ENCODE measurements at places on chromosomes 1 and 21.

GRCh38 chr1:21251773-21252471, 38.3 kb downstream of the ECE1 start:
- DNase-seq, result no peak

DNA sequence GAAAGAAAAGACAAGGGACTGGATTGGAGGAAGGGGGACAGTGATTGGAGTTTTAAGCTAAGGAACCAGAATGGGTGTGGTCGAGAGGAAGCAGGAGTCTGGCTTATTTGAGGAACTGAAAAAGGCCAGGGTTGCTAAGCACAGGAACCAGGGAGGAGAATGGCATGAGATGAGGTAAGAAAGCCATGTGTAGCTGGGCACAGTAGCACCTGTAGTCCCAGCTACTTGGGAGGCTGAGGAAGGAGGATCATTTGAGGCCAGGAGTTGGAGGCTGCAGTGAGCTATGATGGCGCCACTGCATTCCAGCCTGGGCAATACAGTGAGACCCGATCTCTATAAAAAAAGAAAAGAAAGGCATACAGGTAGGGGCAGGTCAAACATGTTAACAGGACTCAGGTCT, 8.1 kb upstream of the KHDRBS1 start:
- DNase-seq, result no peak

- DNase-seq, result no peak
Observed at GRCh38 chr1:19456968-19457441, 28.3 kb downstream of the CAPZB start.

DNA sequence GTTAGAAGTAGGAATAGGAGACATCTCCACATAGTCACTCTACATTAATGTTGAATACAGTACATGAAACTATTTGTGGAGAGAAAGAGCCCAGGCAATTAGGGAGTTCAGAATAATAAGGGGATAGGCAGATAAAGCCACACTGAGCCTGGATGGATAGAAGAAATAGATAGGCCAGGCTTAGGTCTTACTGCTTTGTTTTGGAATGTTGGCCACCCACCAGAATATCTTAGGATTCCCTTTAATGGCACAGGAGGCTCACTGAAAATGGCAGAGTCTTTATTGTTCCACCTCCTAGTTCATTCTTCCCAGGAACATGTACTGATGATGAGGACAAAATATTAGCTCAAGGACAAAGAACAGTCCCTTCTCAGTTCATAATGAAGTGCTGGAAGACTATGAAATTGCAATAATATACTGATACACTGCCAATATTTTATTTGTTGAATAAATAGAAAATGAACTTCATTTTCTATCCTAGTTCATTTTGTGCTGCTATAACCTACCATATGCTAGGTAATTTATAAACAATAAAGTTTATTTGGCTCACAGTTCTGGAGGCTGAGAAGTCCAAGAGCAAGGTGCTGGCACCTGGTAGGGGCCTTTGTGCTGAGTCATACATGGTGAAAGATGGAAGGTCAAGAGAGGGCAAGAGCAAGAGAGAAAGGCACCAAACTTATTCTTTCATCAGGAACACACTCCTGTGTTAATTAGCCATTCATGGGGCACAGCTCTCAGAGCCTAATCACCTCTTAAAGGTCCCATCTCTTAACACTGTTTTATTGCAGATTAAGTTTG, 87.3 kb downstream of the TBX15 start:
- no peak for DNase-seq

GRCh38 chr1:146031476-146031875, 9.9 kb upstream of the HJV start:
- DNase-seq, result no peak

GRCh38 chr1:61301824-61302657, 219.7 kb downstream of the NFIA start:
- DNase-seq, result no peak

GRCh38 chr1:26784023-26784871, 3.5 kb upstream of the PIGV start:
- no peak for DNase-seq

GRCh38 chr1:151681923-151682322, 34.7 kb downstream of the CELF3 start:
- DNase-seq, result no peak

DNA sequence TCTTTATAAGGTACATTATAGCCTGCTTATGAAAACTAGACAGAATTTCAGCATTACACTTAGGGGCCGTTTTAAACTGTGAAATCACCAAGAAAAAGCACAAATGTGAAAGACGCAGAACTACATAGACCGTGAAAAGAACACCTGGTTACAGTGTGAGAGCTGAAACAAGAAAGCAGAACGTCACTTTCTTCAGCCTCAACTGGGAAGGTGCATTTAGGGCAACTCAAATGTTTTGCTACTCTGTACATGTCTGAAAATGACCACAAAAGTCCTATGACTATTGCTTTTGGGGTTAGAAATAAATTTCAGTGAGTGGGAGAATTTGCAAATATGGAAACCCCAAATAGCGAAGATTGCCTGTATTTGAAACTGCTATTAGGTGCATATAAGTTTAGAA, 268.7 kb downstream of the OLFM3 start:
- DNase-seq, result no peak

DNA sequence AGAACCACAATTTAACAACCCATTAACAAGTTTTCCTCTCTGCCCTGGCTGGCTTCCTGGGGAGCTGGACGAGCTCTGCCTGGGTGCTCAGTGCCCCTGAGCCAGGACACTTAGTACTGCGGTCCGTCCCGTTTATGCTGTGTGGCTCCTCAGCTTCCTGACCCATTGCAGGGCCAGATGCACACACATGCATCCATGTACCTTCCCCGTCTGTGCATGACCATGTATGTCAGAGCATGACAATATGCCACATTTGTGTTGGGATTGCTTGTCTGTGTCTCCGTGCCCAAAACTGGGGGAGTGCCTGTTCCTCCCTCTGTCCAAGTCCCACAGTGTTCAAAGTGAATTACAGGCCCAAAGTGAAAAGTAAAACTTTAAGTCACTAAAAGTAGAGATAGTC, 9.7 kb upstream of the TFF3 start:
- DNase-seq, result no peak

GRCh38 chr1:215679231-215679630, 112.1 kb downstream of the KCTD3 start:
- no peak for DNase-seq

- DNase-seq, result no peak
Observed at GRCh38 chr1:15420853-15421465, 11.3 kb downstream of the EFHD2 start.

- DNase-seq, result no peak
Observed at GRCh38 chr1:183987593-183988318, 49.8 kb downstream of the COLGALT2 start.

DNA sequence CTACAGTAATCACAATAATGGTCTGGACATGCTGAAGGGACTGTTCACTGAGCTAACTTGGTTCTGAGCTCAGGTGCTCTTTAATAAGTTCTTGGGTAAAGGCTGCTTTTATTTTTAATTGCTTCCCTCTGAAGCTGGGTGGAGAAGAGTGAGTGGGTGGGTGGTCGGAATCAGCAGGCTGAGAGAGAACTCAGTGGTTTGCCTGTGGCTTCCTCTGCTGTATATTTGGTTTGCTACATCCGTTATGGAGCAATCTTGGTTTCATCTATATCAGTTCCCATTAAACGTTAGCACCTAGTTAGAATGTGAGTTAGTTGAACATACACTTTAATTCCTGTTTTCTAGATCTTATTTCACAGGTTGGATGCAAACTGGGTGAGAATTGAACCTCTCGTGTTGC, 23.3 kb downstream of the CNIH4 start:
- DNase-seq, result no peak

- DNase-seq, result no peak
Observed at GRCh38 chr21:17495680-17496079, 17.2 kb upstream of the CXADR start.

DNA sequence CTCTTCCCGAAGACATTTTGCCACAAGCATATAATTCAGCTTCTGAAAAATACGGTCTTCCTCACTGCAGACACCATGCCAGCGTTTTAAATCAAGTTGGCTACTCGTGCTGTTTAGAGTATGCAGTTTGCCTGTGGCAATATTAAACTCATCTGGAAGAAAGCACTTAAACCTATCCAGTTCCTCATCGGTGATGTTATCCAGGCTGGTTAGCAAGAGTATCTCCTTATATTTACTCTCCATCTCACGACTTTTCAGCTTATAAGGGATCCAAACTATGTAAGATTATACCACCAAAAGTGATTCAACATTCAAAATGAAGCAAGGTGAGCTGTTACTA, 9.7 kb upstream of the IFI16 start:
- DNase-seq, result no peak

DNA sequence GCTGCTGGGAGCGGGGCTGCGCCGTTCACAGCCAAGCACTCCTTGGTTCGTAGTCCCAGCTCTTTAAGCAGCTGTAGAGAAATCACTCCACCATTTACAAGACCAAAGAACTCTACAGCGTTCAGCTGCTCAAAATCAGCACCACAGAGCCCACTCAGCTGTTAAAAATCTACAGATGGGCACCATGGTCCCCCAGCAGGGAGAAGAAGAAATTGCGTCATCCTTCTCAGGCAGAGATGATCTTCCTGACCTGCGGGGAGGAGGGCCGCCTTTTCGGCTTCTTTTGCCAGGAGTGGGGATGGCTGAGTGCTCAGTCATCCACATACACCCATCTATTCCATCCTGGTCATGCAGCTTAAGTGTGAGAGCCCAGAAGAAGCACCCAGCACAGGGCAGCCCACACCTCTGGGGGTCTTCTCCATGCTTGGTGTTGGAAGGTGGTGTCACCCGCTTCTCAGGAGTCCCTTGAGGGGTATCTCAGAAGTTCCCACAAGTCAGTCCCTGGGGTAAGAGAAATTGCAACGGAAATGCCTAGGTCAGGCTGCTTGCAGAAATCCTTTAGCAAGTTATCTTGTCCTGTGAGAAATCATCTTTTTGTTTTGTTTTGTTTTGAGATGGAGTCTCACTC, 163.8 kb downstream of the NPHP4 start:
- DNase-seq, result no peak

DNA sequence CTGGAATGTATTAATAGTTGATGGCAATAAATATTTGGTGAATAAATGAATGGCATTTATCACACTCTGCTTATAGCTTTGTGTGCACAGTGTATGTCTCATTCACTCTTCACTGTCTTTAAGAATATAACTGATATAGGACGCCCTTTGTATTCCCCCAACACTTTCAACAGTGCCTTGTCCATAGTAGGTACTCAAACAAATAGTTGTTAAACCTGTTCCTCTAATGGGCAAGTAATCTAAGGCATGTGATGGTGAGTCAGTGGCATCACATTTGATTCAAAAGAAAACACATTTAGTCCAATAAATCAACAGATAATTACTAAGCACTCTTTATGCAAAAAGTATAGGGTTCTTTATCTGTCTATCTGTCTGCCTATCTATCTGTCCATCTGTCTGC, 11.2 kb upstream of the RXRG start:
- DNase-seq, result no peak

DNA sequence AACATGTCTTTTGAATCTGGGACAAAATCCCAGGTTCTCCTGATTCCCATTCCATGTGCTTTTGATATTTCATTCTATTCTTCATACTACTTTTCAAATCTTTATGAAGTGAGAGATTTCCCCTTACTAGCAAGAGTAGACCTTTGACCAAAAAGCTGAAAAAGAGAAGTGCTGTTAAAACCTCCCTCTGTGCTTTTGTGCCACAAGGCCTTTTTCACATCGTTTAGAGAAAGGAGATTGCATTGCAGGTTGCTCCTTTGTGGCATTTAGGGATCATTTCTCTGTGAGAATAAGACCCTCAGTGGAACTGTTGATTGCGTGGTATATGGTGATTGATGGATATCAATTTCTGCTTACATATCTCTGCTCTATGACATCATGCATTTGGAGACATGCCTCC, 148.8 kb downstream of the TGFB2 start:
- no peak for DNase-seq
